Midbrain (tissue), 1 donor: ENCODE measurements at places on chromosomes 4 and X.

GRCh38 chr4:8428288-8429097 lies 12.0 kb downstream of the ACOX3 start:
- peak; percentile 95 for DNase-seq

- DNase-seq = no peak
Observed at GRCh38 chr4:6750286-6751221, 32.0 kb upstream of the KIAA0232 start.

- DNase-seq = no peak
Observed at GRCh38 chr4:150314031-150314430, 235.8 kb downstream of the DCLK2 start.

- peak; percentile 5 for DNase-seq
Observed at GRCh38 chrX:13081395-13082205, 37.2 kb upstream of the FAM9C start.

DNA sequence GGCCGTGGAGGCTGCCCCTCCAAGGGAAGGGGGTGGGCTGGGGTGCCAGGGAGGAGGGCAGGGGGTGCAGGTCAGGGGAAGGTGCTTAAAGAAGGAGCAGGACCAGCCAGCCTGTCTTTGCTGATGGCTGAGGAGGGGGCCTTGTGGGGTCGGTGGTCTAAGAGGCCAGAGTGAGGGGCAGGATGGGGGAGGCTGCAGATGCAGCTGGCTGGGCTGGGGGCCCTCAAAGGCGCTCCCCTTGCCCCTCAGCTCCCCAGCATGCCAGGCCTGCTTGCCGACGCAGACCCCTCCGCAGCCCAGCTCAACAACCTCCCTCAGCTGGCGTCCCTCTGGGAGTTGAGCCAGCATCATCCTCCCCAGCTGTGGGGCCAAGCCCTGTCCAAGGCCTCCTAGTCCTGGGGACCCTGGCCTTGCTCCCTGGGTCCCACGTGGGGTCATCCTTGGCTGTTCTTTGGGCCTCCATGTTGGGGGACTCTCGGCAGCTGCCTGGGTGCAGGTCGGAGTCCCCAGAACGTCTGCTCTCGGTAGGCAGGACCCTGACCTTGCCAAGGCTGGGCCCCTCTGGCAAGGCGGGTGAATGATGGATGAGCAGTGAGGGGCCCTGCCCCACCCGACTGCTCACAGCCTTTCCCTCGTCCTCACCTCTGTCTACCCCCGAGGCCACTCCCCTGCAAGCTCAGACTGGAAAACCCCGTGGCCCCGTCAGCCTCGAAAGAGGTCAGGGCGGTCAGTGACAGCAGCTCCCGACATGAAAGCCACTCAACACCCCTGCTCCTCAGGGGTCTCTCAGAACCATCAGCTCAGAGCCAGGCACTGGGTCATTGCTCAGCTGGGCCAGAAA lies 119.4 kb downstream of the FAM53A start:
- DNase-seq = no peak

DNA sequence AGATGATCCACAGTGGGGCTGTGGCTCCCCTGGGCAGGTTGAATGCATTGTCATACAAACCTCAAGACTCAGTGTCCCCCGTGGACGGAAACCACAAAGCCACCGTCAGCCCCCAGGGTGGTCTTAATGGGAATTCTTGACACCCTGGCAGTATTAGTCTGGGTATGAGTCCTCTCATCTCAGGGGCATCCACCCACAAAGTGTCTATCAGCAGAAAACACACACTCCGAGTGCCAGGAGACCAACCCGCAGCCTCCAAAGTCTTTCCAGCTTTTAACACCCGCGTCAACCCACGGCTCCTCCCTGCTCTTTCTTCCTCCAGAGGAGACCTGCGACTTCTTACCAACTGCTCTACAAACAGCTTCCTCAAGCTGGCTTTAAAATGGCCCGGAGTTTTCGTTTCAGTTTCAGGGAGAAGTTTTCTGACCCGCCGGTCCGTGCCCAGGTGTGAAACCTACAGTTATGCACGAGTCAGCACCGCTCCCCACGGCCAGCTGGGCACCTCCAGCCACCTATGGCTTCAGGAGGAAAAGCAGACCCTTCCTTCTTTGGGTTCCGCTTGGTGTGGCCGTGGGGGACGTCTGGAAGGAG lies 14.4 kb upstream of the ASMTL start:
- no peak for DNase-seq

DNA sequence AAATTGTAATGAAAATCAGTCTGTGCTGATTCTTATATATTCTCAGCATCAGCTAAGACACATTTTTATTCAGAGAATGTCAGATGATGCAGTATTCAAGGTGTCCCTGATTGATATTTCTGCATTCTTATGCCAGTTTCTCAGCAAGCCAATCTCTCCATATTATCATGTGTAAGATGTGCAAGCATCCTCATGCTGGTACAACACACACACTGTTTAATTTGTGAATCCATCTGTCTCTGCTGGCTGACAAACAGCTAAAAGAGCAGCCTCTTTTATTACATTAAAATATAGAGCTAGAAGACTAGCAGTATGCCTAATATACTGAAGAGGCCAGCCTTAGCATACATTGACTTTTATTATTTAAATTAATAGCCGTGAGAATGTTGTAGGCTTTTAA lies 502.9 kb upstream of the GNPDA2 start:
- no peak for DNase-seq

GRCh38 chr4:8439914-8440491 lies 520 bp downstream of the ACOX3 start:
- peak; percentile 67 for DNase-seq

- no peak for DNase-seq
Observed at GRCh38 chr4:108377021-108377420, 208.3 kb upstream of the LEF1 start.

- no peak for DNase-seq
Observed at GRCh38 chr4:108590776-108591175, 29.6 kb upstream of the RPL34 start.

GRCh38 chr4:182578402-182578801 lies 335.2 kb downstream of the TENM3 start:
- DNase-seq = no peak

DNA sequence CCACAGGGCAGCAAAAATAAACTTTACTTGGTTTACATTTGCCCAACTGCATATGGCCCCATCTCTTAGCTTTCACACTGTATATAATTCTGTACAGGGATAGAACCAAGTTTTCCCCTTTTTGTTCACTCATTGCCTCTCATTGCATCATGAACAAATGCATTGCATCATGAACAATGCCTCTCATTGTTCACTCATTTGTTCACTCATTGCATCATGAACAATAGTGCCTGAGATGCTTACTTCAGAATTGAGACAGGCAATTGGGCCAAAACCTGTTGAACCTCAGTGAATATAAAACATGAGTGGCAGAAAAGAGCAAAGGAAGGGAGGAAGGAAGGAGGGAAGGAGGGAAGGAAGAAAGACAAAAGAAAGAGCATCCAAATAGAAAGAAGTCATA lies 98.2 kb downstream of the SOWAHB start:
- no peak for DNase-seq

DNA sequence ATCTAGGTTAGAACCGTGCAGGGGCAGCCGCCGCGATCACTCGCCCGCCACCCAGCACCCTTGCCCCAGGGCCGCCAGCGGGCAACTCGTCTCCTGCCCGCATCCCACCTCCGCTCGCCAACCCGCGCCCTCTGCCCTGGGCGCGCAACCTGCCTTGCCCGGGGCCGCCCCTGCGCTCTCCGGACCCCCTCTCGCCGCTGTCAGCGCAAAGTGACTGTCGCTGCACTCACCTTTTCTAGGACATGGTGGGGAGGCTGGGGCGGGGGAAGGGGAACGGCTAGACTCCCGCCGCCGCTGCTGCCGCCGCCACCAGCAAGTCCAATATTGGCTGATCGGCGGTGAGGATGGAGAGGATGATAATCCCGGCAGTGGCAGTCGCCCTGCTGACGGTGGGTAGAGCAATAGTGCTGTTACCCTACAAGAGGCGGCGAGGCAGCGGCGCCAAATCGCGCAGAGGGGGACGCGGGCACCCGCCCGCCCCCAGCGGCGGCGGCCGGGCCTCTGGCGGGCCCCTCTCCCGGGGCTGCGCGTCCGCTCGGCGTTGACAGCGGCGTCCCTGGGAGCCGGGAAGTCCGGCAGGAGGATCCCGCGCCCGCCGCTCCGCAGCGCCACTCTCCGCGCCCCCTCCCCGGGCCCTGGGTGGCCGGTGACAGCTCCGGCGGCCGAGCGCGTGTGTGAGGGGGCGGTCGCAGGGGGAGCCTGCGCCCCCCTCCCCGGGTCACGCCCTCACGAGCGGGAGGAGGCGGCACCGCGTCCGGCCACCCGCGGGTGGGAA lies 2.3 kb upstream of the NR3C2 start:
- DNase-seq = peak; percentile 30

DNA sequence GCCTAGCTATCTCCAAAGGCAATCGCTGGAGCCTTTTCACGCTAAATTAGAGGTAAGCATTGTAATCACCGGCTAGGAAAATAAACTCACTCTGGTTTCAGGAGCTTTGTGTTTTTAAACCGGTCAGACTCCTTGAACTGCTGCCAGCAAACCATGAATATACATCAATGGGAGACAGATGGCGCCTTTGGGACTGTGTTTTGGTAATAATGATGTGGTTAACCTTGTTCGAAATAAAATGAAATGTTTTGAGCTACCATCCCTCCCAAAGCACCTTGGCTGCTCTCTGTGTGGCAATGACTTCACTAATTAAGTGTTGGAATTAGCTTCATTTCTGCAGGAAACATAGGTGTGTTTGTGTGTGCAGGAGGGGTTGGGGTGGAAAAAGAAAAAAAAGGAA lies 65.3 kb downstream of the CLNK start:
- no peak for DNase-seq

- no peak for DNase-seq
Observed at GRCh38 chrX:65652098-65652497, 15.4 kb upstream of the MSN start.

- DNase-seq = no peak
Observed at GRCh38 chr4:99507349-99507748, 3.5 kb upstream of the C4orf17 start.

DNA sequence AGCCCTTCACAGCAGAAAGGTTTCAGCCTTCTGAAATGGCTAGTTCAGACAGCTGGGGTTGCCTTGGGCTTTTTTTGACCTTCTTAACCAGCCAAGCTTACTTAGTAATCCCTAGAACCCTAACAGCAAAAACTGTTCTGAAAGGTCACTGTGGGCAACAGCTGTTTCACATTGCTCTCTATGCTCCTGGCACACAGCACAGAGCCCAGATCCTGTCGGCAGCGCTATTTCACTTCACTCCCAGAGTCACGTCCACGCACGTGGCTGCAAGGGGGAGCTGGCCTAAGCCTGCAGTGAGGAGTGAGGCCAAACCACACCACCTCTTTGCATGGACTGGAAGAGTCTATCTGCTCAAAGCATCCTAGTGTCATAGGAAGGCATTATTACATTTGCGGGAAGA lies 32.0 kb upstream of the STS start:
- no peak for DNase-seq

GRCh38 chr4:101169044-101170014 lies 178.0 kb downstream of the PPP3CA start:
- peak; percentile 72 for DNase-seq

- DNase-seq = no peak
Observed at GRCh38 chr4:113616443-113616842, 145.1 kb downstream of the CAMK2D start.

DNA sequence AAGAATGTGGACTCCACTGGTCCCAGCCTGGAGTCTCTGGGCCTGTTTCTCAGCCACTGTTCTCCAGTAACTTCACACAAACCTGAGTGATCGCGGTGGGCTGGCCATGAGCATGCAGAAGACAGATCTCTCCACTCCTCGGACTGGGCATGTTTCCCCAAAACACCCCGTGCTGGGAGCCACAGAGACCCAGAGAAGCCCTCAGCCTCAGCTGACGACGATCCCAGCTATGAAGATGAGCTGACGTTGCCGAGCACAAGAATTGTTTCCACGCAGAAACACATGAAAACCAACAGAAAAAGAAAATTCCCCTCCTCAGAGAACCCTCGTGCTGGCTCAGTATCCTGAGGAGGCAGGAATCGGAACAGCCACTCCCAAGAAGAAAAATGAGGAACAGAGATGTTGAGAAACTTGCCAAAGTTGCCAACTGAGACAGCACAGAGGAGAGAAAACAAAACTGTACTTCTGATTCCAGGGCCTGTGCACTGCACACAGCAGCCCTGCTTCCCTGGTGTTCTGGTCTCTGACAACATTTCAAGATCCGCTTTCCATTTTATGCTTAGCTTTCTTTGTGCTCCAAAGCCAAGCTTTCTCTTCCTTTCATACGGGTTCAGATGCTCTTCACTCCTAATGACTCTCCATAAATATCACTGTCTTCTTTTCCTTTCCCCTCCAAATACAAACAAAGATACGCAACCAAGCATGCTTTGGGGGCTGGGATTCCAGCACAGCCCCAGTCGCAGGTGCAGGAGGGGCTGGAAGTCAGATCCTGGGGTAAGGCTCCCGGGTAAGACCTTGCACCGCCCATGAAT lies 81.4 kb downstream of the IRF2 start:
- DNase-seq = peak; percentile 55

DNA sequence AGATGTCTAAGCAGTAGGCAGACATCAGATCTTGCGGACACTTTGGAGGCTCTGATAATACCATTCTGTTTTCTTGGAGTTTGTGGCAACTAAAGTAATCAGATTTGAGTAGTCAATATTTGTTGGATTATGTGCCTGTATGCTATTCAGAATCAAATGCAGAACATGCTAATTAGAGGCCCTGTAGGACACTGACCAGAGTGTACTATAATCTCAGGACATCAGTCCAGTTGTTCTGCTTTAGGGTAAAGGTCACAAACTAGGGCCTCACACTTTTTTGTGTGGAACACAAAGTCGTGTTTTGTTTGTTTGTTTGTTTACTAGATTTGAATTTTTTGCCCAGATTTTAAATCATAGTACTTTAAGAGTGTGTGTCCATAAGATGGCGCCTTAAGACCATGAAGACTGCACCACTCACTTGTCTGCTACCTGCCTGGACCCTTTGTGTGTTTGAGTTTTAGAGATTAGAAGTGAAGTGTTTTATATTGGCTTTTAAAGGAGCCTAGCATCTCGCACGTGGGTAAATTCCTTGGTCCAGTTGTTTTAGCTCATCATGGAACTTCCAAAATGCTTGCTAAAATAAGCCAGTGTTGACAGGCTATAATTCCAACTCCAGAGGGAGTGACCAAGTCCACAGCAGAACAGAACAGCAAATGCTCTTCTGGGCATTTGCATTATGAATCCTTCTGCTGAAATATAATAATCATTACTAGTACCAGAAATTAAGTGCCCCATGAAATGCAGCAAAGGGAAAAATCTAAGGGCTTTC lies 34.7 kb downstream of the IL13RA1 start:
- DNase-seq = no peak

GRCh38 chrX:57367649-57368048 lies 81.1 kb downstream of the FAAH2 start:
- DNase-seq = peak; percentile 10

GRCh38 chr4:71402616-71403015 lies 63.8 kb downstream of the SLC4A4 start:
- DNase-seq = no peak

DNA sequence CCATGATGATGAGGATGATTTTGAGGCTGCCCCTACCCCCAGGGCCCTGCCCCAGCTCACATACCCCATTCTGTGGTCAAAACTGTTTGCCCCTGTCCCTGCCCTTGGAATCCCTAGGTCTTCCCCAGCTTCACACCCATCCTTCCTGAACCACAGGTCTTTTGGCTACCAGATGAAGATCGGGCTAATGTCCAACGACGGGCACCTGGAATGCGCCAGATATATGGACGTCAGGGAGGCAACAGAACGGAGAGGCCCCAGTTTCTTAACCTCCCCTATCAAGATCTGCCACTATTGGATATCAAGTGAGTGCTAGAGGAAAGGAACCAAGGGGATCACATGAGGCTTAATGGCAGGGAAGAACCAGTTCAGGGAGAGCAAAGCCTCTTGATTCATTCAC lies 6.6 kb downstream of the GDPD2 start:
- DNase-seq = no peak
